ENCODE measurements at places on chromosomes 2 and 18.

DNA sequence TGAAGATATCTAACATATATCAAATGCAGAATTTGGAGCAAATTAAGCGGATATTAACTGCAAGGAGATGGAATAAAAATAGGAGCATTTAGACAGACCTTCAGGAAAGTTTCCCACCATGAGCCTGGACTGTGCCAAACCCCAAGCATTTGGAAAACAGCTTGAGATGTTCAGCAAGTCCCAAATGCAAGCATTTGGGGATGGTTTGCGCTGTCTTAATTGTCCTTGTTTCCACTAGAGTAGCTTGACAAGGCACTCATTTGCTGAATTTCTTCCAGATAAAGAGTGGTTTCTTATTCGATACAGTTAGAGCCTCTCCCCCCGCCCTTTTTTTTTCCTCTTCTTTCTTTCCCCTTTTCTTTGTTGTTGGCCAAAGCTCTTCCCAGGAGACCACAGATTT, 77.1 kb upstream of the CDC42EP3 start:
- DNase-seq: no peak

DNA sequence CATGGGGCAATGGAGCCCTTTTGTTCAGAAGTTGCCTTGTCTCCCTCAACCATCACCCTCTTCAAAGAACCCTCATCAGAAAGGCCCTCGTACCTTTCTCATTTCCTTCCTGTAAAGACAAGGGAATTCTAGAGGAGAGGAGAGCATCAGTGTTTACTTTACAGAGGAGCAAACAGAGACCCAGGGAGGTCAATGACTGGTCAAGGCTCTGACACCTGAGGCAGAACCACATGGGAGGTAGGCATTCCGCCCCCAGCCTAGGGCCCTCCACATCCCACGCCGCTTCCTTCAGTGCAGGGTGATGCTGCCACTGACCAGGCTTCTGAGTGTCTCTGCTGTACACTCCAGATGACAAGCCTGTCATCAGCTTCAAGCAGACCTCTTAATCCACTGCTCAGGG, 104.7 kb downstream of the NRP2 start:
- no peak for DNase-seq

- DNase-seq: no peak
Observed at GRCh38 chr2:9771481-9772017, 71.7 kb upstream of the TAF1B start.

GRCh38 chr2:174263997-174264396, 15.7 kb upstream of the OLA1 start:
- DNase-seq: no peak

- DNase-seq: no peak
Observed at GRCh38 chr2:203578759-203579643, 43.9 kb upstream of the RAPH1 start.

DNA sequence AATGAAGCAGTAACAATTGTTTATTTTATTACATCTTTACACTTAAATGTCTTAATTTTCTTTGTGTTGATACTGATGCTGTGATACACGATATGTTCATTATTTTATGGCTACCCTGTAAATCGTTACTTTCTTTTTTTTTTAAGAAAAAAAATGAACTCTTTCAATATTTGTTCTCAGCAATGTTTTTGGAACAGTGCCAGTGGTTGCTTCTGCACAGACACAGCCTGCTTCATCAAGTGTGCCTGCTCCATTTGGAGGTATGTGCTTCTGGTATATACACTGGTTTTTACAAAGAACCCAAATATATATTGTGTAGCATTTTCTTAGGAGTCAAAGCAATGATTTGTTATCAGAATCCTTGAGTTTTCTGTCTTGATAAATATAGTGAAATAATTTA, 62.2 kb upstream of the SCYGR2 start:
- no peak for DNase-seq

GRCh38 chr18:76482971-76483691, 11.9 kb downstream of the ZNF516 start:
- no peak for DNase-seq

GRCh38 chr2:182767578-182767977, 51.5 kb downstream of the DNAJC10 start:
- no peak for DNase-seq
